ENCODE measurements at places on chromosomes 3 and 15.

DNA sequence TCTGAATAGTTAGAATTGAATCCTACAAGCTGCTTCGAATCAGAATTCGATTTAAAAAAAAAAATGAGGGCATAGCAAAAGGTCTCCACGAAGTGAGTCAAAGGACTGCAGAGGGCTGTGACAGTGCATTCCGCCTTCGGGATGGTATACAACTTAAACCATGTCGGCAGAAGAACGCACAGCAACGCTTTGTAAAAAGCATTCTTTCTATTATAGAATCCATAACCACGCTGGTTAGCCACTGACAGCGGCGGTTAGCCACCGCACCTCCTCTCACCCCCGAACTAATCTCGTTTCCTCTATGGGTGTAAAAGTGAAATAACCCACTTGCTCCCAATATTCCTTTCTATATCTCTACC is 664 bp upstream of the PIK3CA start:
- no peak for DNase-seq

DNA sequence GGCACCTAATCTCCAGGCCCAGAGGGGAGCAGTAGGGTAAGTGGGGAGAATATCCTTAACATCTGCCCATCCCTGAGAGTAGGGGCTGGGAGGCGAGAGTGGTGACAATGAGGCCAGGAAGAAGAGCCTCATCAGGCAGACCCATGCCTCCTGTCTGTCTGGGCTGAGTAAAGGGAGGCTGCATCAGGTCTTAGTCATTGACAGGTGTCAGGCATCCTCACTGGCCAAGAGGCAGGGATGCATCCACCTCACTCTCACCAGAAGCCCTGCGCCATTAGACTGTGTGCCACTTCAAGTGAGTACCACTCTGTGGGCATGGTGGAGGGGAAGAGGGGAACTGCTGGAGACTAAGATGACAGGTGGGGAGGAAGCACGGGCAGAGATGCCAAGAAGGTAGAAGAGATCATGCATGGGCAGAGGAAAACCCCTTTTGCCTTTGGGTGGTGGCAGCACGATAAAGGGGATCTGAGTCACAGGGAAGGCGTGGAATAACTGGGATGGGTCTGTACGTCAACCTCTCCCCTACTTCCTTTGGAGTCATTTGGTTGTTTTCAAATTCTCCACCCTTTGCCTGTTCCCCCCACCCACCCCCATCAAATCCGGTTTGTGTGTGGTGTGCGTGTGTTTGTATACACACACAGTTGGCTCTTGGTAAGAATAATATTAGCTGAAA is 14.1 kb downstream of the ANAPC13 start:
- no peak for DNase-seq

GRCh38 chr3:41975416-41976103 is 13.7 kb upstream of the ULK4 start:
- no peak for DNase-seq

GRCh38 chr15:38768970-38769369 is 204.4 kb upstream of the RASGRP1 start:
- DNase-seq: no peak

DNA sequence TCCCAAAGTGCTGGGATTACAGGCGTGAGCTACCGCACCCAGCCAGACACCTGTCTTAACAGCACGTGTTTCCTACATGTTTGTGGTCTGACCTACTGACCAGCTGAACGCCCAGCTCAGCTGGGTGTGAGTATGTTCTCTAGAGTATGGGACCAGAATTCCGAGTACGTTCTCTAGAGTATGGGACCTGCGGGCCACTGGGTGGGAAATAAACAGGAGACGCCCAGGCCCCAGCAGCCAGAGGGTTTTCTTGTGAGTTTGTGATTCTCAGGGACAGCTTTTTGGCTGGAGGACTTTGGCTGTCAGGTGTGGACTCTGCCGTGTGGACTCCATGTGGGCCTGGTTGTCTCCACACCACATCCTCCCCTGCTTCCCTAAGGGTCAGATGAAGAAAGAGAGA is 87.3 kb downstream of the CHRD start:
- no peak for DNase-seq

DNA sequence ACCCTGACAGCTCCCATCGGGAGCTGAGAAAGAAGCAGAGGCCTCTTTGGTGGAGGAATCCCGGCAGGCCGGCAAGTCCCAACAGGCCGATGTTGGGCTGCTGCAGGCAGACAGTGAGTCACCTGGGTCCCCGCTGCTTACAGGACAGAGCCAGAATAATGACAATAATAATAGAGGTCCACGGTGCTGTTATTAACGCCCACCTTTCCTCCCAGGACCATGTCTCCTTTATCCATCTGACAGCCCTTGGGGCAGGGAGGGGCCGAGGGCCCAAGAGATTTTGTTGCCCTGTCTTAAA is 29.3 kb upstream of the MAGEF1 start:
- DNase-seq: no peak

DNA sequence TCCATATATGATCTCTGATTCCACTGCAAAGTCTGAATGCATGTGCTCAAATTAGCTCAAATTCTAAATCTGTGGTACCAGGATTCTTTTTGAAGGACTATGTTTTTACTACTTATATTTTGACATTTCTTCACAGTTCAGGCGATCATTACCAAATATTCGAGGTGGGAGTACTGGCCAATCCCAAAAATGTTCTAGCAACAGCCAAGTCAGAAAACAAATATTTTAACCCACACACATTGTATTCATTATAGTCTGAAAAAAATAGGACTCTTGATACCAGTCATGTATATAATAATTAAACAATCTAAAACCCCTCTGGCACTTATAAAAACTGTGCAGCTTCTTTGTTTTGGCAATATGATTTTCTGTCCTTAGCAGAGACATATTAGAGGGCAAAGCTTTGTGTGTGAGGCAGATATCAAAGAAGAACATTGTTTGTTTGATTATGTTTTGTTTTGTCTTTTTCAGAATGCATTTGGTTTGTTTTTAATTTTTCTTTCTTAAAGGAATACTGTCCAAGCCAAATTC is 37.4 kb downstream of the FGF7 start:
- no peak for DNase-seq

GRCh38 chr3:98021830-98022560 is 13.1 kb downstream of the GABRR3 start:
- no peak for DNase-seq

- no peak for DNase-seq
Observed at GRCh38 chr3:136753326-136753939, 1.3 kb upstream of the STAG1 start.

GRCh38 chr3:143585720-143586456 is 262.4 kb downstream of the SLC9A9 start:
- peak; percentile 25 for DNase-seq

DNA sequence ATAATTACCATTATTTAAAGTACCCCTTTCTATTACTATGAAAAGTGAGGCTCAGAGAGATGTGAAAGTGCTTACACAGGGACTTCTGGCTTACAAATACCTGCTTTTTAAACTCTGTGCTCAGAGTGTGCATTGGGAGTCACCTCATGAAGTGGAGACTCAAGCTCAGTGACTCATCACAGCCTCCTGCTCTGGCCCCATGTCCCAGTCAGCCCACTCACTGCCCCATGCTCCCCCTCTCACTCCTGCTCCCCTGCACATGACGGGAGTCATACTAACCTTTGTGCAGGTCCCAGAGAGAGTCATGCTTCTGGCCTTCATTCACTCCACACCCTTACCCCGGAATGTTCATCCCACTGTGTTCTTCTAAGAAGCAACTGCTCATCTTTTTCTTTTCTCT is 20.2 kb downstream of the CCR1 start:
- peak; percentile 48 for DNase-seq

GRCh38 chr15:69288531-69289341 is 10.0 kb upstream of the PAQR5 start:
- DNase-seq: no peak

DNA sequence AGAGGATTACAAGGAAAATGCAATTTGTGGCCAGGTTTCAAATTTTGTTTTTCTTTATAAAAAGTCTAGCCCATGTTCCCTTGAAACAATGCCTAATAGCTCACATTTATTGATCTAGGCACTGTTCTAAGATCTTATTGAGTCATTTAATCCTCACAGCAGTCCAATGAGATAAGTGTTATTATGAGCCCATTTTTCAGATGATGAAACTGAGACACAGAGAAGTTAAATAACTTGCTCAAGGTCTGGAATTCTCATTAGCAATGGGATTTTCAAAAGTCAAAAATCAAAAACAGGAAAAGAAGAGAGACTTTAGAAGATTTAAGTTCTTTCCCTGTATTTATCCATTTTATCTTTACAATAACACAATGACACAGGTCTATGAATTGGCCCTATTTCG is 90.0 kb upstream of the COL6A5 start:
- DNase-seq: no peak

DNA sequence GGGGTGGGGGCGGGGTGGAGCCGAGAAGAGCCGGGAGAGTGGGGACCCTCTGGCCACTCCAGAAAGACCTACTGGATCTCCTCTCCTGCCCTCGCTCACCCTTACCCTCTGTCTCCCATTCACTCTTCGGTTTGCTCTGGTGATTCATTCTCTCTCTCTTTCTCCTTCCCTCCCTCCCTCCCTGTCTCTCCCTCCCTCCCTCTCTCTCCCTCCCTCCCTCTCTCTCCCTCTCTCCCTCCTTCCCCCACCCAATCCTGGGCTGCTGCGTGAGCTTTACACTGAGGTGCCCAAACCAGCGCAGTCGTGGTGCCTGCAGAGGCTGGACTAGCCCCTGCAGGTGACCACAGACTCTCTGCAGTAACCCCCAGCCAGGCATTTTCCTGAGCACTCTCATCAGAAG is 32.2 kb upstream of the ADAMTS17 start:
- DNase-seq: no peak

GRCh38 chr3:67094774-67095173 is 96.7 kb downstream of the KBTBD8 start:
- DNase-seq: no peak

GRCh38 chr3:44330444-44330843 is 8.1 kb upstream of the TCAIM start:
- DNase-seq: no peak

- no peak for DNase-seq
Observed at GRCh38 chr15:84653584-84653909, 536 bp downstream of the WDR73 start.

DNA sequence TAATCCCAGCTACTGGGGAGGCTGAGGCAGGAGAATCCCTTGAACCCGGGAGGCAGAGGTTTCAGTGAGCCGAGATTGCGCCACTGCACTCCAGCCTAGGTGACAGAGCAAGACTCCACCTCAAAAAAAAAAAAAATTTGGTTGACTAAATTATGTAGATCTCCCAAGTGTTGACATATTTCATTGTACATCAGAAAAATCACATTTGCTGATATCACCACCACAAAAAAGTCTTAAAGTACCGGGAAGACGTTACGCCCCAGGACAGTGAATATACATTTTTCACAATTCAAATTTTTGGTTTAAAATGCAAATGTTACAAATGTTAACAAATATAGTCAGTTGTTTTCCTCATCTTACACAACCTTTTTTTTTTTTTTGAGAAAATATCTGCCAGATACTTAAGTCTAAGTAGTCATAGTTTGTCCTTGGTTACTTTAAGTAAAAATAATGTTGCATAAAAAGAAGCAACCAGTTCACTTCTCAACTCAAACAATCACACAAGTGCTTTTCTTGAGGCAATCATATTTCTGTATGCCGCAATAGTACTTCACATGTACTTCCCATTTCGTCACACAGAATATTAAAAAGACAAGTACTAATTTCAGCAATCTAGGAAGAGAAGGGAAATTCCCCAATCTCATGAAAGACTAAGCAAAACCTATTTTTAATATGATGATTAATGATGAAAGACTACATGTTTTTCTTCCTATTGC is 41.0 kb upstream of the TCF12 start:
- no peak for DNase-seq

DNA sequence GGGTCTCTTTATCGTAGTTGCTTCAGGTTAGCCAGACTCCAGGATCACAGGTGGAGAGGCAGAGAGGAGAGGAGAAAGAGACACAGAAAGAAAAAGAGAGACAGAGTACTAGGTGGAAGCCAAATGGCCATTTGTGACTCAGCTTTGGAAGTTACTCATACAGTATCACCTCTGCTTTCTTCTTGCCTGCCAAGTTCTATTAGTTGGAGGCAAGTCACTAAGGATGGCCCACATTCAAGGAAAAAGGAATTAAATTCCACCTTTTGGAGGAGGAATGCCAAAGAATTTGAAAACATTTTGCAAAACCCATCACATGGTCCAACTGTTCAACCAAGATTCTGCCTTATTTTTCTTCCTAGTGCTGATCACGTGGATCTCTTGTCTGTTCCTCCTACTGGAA is 291.1 kb downstream of the CHL1 start:
- no peak for DNase-seq

DNA sequence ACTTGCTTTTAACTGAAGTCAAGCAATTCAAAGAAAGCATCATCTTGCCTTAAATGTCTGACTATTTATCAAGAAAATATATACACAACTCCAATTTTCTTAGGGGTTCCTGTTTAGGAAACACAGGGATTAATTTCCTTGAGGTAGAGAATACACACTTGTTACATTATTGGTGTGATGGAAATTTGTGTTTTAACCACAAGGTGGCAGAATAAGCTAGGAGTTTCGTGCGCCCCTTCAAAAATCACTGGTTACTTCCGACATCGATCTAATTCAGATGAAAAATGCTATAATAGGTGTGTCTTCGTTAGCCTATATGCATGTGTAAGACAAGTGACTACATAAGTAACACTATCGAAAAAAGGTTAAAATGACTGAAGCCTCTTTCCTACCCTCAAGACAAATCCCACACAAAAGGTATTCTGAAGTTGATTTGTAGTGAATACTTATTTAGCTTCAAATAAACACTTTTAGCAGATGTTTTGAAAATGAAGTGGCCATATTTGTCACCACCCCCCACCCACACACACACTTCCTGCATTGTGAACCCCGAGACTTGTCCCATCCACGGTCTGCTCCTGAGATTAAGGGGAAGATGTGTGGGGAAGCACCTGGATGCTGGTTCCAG is 246.5 kb downstream of the ROBO1 start:
- DNase-seq: peak; percentile 24

GRCh38 chr3:11523572-11524101 is 120.1 kb downstream of the VGLL4 start:
- no peak for DNase-seq

GRCh38 chr3:125219261-125219701 is 6.7 kb upstream of the SLC12A8 start:
- DNase-seq: no peak

DNA sequence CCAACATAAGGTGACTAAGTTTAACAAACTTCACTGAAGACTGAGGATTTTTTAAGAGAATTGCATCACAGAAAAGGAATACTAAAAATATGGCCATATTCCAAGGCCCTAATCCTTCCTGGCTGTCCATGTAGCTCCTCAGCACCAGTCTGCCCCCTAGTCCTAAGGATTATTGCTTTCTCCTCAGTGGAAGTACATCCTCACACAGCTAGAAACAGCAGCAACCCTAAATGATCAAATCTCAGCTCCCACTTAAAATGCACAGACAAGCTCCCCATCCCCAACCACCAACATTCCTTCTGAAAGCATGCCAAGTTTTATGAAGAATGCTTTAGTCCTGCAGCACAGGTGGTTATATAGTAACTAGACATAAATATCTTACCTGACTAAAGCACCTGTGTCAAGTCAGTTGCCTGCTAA is 14.7 kb downstream of the ST3GAL6 start:
- no peak for DNase-seq

Measured in GM10248 (cell line).